MM.1S (cell line): ENCODE measurements at places on chromosomes 2 and 18.

DNA sequence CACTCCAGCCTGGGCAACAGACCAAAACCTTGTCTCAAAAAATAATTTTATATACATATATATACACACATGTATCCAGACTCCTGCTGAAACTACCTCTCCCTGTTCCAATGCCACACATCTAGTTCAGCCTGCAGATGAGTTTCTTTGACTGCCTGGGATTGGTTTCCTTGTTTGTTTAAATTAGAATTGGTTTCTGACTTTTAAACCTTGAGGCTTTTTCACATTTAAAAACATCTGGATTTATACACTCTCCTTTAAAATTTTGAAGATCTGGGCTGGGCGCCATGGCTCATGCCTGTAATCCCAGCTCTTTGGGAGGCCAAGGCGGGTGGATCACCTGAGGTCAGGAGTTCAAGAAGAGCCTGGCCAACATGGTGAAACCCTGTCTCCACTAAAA lies 21.8 kb upstream of the CXCR1 start:
- DNase-seq, result no peak

DNA sequence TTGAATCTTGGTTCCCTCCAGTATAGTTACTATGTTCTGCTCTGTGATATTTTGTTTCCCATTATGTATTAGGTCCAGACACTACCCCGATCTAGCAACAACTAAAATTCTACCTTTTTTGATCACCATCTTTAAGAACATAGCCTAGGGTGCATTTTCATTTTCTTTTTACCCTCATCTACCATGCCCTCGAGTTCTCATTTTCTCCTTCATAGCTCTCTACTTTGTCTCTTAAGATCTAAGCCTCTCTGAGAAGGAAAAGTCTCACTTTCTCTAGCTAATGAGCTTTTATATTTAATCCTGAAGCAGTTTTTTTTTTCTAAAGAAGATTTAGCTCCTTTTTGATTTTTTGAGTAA lies 1089.4 kb upstream of the SLC39A10 start:
- DNase-seq, result no peak

- no peak for DNase-seq
These were observed 530.6 kb downstream of the CCDC85A start for GRCh38 chr2:56714400-56714799.

DNA sequence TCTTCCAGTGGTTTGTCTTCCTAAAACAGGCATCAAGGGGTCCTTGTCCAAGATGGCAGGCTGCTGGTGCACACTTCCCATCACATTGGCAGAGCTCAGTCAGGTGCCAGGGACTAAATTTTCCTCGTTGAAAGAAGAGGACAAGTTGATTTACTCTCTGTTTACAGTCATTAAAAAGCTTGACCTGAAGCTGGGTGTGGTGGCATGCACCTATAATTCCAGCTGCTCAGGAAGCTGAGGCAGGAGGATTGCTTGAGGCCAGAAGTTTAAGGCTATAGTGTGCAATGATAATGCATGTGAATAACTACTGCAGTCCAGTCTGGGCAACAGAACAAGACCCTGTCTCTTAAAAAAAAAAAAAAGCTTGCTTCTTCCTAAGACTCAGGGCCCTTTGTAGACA lies 3.6 kb upstream of the PLB1 start:
- DNase-seq, result no peak

GRCh38 chr2:121501554-121501953 lies 29.1 kb upstream of the RNU4ATAC start:
- no peak for DNase-seq

- no peak for DNase-seq
These were observed 17.3 kb upstream of the FHL2 start for GRCh38 chr2:105416156-105416555.

DNA sequence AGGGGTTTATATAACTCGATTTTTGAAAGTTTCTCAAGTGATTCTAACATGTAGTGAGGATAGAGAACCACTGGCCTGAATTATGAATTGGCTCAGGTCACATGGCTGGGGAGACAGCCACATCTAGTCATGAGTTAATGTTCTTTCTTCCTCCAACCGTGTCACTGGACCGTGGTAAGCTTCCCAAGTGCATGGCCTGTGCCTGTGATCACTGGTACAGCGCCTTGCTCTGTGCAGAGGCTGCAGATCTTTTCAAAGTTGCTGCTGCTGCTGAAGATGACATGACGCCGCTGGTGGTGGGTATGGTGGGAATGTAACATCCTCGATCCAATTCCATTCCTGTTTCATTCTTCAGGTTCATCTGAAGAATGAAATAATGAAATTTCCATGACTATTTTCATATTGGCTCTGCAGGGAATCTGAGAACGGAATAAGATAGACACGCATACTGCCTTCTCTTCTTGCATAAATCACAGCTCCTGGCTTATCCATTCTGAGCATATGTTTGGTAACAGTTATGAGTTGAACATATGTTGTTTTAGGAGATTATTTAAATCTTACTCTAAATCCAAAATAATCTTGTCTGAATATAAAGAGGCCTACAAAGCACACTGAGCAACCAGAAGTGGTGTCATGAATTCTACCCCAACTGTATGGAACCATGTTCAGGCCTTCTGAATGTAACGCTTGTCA lies 100.5 kb upstream of the THSD7B start:
- DNase-seq, result no peak

DNA sequence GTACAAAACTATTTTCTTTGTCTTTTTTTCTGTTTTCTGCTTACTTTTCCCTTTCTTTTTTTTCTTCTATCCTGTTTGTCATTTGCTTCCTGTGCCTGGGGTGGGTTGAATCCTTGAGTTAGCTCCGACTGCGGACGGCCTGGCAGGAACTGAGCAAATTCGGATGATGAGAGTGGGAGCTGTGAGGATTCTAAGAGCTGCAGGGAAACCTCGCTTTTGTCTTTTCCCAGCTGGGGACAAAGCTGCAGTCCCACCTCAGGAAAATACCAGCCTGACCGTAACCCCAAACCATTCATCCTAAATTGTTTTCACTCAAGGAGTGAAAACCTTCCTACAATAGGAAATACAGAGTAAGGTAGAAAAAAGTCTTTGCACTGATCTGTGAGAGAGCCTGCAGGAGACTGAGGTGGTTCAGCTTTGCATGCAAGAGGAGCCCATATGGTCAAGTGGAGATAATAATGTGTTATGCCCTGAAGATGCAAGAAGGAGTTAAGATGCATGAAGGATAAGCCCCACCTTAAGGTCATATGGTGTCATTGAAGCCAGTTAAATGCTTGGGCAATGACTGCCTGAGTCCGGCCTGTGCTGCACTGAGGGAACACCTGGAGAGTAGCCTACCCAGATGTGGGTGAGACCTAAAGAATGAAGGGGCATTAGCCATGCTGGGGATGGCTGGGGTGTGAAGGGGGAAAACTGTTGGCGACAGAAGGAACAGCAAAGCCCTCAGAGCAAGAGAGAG lies 31.7 kb upstream of the ARL4C start:
- no peak for DNase-seq

DNA sequence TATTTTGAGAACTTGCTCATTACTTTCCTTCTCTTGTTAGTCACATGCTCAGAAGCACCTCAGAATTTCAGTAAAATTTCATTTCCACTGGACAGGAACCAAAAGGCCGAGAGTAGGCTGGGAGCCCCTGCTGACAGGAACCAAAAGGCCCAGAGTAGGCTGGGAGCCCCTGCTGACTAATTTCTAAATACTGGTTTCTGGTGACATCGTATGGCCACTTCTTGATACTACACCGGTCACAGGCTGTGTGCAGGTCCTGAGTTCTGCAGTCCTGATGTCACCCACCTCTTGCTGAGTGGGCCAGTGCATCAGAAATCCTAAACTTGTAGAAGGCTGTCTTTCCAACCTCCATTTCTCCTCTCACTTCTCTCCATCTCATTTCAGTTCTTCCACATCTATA lies 17.7 kb upstream of the EN1 start:
- peak; percentile 64 for DNase-seq

- DNase-seq, result no peak
These were observed 19.0 kb downstream of the PASK start for GRCh38 chr2:241130316-241130715.

- no peak for DNase-seq
These were observed 14.0 kb downstream of the ANXA4 start for GRCh38 chr2:69755862-69756467.

DNA sequence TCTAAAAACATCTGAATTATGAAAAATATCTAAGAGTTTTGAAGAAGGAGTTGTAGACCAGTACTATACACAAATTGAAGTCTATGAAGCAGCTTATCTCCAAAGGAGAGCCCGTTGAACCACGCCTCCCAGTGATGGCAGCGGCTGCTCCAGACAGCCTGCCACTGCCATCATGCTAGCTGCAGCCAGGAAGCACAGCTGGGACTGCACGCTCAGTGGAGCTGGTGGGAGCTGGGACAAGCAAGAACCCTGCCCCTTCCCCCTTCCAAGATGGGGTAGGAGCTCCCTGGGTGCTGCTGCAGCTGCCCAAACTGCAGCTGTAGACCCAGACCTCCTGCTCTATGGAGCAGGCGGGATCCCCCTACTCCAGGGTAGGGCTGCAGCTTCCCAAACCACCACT lies 124.7 kb upstream of the SPATS2L start:
- DNase-seq, result no peak

DNA sequence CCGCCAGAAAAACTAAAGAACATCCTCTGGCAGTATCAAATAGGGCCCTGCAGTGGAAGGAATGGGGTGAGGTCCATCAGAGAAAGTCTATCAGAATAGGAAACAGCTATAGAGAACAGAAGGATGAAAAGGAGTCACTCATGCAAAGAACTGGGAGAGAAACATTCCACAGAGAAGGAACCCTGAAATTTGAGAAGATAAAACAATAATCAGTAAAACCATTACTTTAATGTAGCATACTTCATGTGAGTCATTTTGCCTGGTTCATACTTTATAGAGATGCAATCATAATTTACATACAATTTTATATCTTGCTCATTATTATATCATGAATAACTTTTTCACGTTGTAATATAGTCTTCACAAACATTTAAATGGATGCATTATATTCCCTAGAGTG lies 402.2 kb downstream of the NCKAP5 start:
- DNase-seq, result no peak

DNA sequence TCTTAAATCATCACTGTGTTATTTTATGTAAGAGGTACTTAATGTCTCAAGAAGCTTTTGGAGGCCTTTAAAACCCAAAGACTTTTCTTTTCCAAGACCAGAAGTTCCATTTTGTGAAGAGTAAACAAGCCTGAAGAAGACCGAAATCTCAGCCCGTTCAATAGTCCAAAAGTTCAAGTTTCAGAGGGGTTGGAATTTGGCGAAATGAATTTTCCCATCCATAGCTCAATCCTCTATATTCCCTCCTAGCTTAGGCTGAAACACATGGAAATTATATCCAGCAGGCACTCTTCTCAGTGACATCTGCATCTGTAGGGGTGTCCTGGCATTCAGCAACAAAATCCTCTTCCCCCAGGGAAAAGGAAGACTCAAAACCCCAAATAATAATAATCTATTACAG lies 344.6 kb downstream of the ARHGAP15 start:
- DNase-seq, result no peak

DNA sequence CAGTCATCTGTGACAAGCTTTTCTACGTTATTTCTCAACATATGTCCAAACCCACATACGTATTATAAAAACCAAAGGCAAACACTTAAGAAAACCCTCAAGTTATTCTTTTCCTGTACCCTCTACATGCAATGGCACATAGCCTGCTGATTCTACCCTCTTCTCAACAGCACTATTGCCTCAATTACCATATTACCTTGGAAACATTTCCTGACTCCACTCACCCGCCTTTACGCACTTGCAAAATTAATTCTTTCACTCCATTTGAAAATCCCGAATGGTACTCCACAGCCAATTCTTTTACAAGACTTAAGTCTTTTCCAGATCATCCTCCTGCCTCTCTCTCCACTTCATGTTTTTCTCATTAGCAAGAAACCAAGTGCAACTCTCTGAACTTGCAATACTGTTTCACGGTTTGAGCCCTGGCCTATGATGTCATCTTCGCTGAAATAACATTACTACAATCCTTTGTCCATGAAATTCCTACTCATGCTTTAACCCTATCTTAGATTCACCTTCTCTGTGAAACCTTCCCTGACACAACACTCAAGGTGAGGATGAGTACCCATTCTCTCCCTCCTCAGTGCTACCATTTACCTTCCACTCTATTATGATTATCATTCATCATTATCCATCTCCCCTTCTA lies 29.0 kb downstream of the SESTD1 start:
- no peak for DNase-seq

- DNase-seq, result no peak
These were observed 75.6 kb upstream of the TACR1 start for GRCh38 chr2:75274936-75275335.

DNA sequence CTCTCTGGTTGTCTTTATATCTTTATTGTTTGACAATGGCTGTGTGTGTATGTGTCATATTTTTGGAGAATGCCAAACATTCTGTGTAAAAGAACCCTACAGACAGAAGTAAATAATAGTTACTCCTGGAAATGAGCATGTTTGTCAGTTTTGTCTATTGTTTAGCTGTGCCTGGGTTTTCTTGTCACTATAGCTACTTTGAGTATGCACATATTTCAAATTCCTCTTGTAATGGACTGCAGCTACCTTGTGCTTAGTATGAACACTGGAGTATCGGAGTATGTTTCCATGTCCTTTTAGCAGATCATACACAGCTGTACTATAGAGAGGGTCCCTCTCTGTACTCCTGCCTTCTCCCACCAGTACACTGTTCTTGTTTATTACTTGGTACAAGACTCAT lies 58.0 kb upstream of the DOCK10 start:
- DNase-seq, result no peak

GRCh38 chr2:65130664-65131175 lies 814 bp upstream of the RAB1A start:
- DNase-seq, result no peak

DNA sequence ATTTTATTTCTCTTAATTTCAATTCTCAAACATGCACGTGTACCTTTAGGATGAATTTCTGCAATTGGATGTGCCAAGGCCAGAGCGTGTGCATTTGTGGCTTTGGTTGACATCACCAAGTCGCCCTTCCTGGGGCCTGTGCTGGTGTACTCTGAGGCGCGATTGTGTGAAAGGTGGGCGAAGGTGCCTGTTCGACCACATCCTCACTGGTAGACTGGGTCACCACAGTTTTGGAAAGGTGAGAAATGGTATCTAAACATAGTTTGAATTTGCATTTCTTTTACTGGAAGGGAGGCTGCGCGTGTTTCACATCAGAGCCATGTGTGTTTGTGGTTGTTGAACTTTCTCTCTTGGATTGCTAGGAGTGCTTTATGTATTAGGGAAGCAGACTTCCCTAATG lies 89.8 kb downstream of the LDLRAD4 start:
- DNase-seq, result no peak

- DNase-seq, result no peak
These were observed 29.1 kb downstream of the TMEM131 start for GRCh38 chr2:97966545-97967215.

- DNase-seq, result no peak
These were observed 56.1 kb upstream of the CDCA7 start for GRCh38 chr2:173298536-173299097.

DNA sequence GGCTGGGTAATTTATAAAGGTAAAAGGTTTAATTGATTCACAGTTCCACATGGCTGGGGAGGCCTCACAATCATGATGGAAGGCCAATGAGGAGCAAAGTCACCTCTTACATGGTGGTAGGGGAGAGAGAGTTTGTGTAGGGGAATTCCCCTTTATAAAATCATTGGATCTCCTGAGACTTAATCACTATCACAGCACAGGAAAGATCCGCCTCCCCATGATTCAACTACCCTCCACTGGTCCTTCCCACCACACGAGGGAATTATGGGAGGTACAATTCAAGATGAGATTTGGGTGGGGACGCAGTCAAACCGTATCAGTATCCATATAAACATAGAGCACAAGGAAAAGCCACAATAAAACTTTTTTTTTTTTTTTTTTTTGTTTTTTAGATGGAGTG lies 172.6 kb upstream of the PIEZO2 start:
- no peak for DNase-seq

- no peak for DNase-seq
These were observed 14.1 kb upstream of the KLF11 start for GRCh38 chr2:10028988-10029874.
